Activated CD4-positive, alpha-beta T cell treated with anti-CD3 and anti-CD28 coated beads, Interleukin-2, amount 50 U/mL, for 4 hours (primary cell): ENCODE measurements at places on chromosomes 3 and 15.

GRCh38 chr15:66704019-66704802 is 2.2 kb downstream of the SMAD6 start:
- DNase-seq: no peak

- DNase-seq: no peak
Observed at GRCh38 chr15:100918690-100919480, at the start of gene LRRK1. Gene LRRK1, plus strand, starts transcription at chr15:100919357. Its CDS starts 5,276 bp downstream, at chr15:100924633.

GRCh38 chr15:89105147-89105546 is 16.9 kb downstream of the ABHD2 start:
- no peak for DNase-seq

GRCh38 chr3:112481302-112481721 is 18.0 kb downstream of the BTLA start:
- DNase-seq: no peak

DNA sequence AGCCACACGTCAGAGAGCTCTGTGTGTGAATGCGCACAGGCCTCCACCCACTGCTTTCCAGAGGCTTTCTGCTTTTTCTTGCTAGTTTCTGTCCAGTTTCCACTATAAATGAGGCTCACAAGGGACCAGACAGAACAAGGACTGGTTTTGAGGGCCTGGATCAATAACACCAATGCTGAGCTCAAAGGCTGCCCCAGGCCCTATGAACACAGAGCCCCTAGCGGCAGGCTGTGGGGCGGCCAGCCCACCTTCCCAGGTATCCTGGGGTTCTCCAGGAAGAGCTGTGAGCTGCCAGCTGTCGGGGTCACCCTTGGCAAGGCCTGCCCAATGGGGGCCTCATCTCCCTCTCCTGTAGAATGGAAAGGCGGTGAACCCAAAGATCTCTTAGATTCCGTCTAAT is 2.2 kb upstream of the ITIH3 start:
- DNase-seq: no peak

GRCh38 chr3:139430493-139430892 is 41.0 kb upstream of the COPB2 start:
- no peak for DNase-seq

DNA sequence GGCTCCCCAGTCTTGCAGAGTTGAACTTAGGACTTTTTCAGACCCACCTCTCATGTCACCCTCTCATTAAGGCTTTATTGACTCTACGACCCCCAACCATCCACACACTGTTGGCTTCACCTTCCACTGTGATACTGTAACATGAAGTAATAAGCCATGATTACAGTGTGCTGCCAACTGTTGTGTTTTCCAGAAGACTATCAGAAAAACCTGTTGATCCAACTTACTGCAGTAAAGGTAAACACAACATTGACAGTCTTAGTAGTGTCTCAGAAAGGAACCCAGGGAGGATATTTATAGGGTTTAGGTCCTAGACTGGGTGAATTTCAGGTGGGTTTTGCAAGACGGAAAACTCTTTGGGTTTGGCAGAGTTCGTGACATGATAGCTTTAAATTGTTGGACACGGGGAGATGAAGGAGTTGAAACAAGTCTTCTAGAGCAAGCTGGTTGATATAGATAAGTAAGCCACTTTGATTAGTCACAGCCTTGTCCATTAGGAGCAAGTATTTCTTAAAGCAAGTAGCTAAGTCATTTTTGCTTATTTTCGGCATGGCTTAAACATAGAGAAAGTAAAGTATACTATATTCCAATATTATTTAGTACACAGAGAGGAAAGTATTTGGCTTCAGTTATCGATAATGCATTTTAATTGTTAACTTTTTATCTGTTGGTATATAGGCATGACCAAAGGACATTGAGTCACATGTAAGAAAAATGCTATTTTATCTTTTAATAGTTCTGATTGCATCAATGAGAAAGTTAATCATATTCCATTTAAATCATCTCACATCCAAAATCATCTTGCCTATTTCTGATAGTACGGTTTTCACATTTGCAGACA is 2.4 kb upstream of the COL6A5 start:
- no peak for DNase-seq

GRCh38 chr15:68924866-68925560 is 5.3 kb upstream of the SPESP1 start:
- peak; percentile 39 for DNase-seq

GRCh38 chr3:120637851-120638559 is 41.9 kb downstream of the NDUFB4 start:
- no peak for DNase-seq

DNA sequence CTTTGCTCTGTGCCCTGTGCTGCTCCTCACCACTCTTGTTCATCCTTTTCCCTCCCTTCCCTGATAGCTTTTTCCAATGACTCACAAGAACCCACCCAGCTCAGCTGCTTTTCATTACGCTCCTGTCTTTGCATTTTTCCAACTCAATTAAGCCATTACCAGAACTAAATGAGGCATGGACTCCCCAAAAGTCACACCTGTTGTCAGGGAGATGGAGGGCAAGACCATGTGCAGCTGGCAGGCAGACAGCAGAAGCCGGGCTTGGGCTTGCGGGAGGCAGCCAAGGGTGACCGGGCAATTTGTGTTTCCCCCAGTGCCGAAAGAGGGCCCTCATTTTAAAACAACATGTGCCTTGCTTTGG is 64.3 kb downstream of the CASR start:
- DNase-seq: no peak

- DNase-seq: no peak
Observed at GRCh38 chr15:96158938-96159337, 171.6 kb upstream of the NR2F2 start.

DNA sequence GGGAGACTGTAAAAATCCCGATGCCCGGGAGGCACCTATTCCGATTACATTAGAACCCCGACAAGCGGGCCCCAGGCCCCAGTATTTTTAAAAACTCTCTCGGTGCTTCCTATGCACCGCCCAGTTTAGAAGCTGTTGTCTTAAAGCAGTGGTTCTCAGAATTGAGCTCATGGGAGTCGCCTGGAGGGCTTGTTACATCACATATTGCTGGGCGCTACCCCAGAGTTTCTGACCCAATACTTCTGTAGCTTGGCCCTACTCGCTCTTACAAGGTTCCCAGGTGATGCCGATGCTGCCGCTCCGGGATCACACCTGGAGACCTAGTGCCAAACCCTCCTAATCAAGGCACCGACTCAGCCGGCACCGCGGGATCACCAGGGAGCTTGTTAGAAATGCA is 35.2 kb downstream of the CPN2 start:
- no peak for DNase-seq

DNA sequence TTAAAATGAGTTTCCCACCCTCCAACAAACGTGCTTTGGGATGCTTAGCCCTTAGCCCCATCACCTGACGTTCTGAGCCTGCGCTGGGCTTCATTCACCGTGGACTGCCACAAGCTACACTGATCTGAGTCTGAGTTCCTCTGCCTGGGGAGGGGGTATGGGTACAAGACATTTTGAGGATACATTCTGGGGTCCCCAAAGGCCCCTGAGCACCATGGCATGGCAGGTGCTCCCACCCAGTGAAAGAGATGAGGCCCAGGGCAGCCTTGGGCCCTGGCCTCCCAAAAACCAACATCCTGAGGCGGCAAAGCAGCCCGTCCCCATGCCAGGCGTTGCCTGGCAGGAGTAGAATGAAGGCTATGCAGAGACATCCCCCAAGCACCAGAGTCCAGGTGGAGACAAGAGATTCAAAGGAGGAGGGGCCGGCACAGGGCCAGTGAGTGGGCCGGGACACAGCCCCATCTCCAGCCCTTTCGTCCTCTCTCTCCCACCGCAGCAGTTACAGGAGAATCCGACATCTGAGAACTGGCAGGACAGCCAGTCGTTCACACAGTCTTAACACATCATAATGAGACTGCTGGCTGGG is 74.5 kb downstream of the VGLL4 start:
- DNase-seq: no peak

DNA sequence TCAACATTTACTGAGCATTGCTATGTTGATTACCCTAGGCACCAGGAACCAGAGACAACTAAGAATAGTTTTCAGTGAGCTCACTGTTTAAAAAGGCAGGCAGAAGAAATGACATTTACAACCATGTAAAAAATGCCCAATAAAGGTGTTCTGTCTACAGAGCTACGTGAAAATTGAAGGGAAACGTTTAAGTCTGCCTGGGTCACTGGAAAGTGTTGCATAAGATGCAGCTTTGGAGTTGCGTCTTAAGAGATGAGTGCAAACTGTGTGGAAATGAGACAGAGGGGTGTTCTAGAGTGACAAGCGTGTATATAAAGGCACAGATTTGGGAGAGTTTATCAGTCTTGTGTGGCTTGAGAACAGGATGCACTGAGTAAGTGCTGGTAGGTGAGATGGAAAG is 278.7 kb upstream of the GOLGA6L4 start:
- DNase-seq: no peak

- DNase-seq: no peak
Observed at GRCh38 chr15:30922480-30923311, 19.0 kb downstream of the FAN1 start.

DNA sequence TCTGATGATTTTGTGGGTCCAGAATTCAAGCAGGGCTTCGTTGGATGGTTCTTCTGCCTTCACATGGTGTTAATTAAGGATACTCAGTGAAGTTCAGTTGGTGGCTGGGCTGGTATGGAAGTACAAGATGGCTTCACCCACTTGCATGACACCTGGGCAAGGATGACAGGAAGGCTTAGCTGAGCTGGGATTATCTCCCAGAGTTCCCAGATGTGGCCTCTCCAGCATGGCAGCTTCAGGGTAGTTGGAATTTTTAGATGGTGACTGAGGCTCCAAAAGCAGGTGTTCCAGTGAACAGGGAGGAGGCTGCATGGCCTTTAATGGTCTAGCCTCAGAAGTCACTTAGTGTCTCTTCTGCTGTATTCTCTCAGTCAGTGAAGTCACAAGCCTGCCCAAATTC is 135.5 kb downstream of the THRB start:
- DNase-seq: no peak

DNA sequence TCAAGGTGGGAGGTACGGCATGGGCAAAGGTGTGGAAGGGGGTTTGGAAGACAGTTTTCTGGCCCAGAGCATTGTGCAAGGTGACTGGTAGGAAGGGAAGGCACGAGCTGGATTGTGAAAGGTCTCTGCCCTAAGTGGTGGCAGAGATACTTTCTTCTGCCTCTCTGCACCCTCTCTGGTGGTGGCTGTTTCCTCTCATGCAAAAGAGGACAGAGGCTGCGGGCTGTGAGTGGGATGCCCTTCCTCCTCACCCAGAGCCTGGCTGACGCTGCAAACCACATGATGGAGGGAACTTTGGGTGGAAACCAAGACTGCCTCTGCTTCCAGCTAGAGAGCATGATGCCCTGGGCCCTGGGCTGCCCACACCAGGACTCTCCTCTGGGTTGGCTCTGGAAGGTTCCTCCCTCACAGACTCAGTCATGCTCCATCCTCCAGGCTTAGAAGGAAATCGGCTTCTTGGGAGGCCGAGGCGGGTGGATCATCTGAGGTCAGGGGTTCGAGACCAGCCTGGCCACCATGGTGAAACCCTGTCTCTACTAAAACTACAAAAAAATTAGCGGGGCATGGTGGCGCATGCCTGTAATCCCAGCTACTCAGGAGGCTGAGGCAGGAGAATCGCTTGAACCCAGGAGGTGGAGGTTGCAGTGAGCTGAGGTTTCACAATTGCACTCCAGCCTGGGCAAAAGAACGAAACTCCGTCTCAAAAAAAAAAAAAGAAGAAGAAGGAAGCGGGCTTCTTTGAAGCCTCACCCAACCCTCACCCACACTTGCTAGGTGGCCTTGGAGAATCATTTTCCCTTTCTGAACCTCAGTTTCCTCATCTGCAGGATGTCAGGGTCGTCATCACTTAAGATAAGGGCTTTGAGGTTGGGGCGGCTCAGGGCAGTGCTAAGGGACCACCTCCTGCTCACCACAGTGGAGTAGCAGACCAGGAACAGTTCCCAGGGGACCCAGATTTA is 8.3 kb downstream of the PSTPIP1 start:
- peak; percentile 65 for DNase-seq

- no peak for DNase-seq
Observed at GRCh38 chr15:65095747-65096104, 19.2 kb downstream of the KBTBD13 start.

DNA sequence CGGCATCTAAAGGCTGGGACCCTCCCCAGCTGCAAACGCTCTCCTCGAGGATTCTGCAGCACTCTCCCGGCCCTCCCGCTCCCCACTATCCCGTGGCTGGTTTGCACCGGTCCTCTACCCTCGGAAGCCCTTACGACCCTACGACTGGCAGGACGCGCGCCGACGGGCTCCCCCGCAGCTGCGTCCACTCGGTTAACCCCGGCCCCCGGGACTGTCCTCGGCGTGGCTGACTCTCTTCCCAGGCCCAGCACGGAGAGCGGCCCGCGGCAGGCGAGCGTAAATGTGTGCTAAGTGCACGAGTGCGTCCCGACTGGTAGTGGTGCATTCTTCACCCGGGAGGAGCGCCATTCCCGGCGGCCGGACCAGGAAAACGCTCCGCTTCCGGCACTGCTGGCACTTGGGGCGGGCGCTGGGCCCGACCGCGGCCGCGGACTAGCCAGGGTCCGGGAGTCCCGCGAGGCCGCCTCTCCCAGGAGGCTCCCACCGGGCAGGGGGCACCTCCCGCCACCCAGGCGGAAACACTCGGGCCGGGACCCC is 508 bp downstream of the GORASP1 start:
- DNase-seq: no peak

DNA sequence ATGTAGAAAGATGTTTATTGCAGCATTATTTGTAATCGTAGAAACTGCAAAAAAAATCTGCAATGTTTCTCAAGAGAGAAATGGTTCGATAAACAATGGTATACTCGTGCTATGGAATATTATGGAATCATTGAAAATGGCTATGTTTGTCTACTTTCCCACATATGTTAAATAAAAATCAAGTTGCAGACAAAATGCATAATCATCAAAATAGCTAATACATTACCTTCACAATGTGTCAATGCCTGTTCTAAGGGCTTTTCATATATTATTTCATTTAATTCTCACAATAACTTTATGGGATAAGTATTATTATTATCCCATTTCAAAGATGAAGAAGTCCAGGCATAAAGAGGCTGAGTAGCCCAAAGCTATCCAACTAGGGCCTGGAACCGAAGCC is 2.2 kb upstream of the EIF2B5 start:
- DNase-seq: no peak

DNA sequence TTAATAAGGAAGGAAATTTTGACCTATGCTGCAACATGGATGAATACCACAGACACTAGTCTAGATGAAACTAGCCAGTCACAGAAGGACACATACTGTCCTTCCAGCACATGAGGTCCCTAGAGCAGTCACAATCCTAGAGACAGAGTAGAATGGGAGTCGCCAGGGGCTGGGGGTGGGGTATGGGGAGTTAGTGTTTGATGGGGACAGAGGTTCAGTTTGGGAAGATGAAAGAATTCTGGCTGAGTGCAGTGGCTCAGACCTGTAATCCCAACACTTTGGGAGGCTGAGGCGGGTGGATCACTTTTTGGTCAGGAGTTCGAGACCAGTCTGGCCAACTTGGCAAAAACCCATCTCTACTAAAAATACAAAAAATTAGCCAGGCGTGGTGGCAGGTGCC is 99.2 kb downstream of the TPRA1 start:
- no peak for DNase-seq
